Coronary artery (tissue), 2 donors: ENCODE measurements at places on chromosomes 7 and 10.
A peak's percentile ranks its signal among the peaks of the same experiment; 100 is the strongest.

DNA sequence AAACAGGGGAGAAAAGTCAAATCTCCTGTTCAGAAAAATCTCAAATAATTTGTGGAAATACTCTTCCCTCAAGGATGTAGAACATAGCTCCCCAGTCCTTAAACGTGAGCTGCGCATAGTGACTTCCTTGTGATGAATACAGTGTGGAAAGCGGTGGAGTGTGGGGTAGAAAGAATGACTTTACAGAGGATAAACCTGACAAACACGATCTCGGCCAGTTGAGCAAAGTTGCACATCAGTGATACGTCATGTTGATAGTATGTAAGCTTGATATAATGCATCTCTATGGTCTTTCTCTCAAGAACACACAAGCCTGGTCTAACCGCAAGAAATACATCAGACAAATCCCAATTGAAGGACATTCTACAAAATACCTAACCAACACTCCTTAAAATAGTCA, 32.0 kb upstream of the ZCCHC24 start:
- DNase-seq: no peak

DNA sequence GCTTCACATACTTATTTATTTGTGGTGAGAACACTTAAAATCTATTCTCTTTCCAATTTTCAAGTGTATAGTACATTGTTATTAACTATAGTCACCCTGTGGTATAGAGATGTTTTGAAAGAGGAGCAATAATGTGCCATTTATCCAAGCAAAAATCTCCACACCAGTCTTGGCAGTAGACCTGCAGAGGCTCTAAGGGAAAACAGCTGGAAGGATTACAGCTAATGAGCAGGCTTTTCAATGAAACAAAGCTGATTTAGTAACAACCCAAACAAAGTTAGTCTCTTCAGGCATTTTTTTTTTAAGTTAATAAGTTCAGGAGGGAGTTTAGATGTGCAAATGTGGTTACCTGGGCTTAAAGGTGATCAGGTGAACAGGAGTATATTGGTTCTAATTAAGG, 101.9 kb downstream of the EVX1 start:
- no peak for DNase-seq

GRCh38 chr7:74093671-74094223, 10.1 kb downstream of the LIMK1 start:
- DNase-seq: no peak

GRCh38 chr10:59622320-59623132, 87.1 kb downstream of the SLC16A9 start:
- no peak for DNase-seq

DNA sequence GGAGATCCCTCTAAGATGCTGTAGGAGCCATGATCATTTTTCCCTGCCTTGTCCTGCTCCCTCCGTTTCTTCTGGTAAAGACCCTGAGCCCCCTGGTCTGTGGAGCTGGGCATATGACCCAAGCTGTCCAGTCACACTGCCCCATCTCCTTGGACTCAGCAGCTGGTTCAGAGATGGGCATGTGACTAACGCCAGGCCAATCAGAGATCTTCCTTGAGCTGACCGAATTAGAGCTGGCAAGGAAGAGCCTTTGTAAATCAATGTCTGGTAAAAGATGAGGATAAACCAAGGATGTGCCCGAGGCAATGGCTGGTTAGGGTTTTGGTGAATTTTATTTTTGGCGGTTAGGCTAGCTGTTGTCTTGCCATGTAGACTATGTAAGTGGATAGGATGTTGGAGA, 173.3 kb downstream of the LCOR start:
- no peak for DNase-seq

DNA sequence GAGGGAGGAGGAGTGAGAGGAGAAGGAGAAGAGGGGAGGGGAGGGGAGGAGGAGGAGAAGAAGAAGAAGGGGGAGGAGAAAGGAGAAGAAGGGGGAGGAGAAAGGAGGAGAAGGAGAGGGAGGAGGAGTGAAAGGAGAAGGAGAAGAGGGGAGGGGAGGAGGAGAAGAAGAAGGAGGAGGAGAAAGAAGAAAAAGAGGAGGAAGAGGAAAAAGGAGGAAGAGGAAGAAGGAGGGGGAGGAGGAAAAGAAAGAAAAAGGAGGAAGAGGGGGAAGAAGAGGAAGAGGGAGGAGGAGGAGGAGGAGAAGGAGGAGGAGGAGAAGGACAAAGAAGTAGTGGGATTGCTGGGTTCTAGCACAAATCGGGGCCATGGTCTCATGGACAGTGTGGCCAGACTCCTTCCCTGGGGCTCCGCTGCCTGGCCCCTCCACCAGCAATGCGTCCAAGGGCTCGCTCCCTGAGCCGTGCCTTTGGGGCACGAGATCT, 4.2 kb upstream of the MAFK start:
- DNase-seq: no peak

DNA sequence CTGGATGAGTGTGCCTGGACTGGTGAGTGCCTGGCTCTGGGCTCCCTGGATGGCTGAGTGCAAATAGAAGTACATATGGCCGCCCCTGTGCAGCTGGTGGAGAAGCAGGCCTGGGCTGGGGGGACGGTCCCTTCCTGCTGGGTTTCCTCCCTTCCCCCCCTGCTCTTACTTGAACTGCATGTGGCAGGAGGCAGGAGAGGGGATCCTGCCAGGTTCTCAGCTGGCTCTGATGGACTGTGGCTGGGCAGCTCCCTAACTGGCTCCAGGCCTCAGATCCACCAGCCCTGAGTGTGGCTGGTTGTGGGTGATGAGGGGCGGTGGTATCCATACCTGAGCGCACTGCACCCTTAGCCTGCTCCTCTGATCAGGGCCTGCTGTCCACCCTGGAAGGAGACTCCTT, 26.9 kb downstream of the ADCY1 start:
- DNase-seq: peak; percentile 40

DNA sequence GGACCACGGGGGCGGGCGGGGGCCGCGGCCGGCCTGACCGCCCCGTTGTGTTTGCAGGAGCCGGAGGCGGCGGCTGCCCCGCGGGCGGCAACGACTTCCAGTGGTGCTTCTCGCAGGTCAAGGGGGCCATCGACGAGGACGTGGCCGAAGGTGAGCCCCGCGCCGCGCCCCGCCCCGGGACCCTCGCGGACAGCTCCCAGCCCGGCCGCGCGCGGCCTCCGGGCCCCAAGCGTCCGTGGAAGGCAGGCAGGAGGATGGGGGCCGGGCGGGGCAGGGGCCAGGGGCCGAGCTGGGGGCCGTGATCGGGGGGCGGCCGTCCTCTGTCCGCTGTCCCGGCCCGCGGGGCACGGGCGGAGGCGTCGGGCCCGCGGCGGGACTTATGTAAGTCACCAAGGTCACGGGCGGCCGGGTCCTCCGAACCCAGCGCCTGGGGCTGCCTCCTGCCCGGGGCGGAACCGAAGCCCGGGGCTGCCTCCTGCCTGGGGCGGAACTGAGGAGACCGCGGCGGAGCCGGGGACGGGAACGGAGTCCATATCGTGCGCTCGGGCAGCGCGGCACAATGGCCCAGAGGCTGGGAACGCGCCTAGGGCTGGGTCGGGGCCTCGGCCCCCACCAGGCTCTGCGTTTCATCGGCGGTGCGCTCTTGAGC, 497 bp downstream of the PPP2R2D start:
- DNase-seq: peak; percentile 79

- no peak for DNase-seq
These were observed 140.5 kb downstream of the PKD1L1 start for GRCh38 chr7:47807756-47808155.

DNA sequence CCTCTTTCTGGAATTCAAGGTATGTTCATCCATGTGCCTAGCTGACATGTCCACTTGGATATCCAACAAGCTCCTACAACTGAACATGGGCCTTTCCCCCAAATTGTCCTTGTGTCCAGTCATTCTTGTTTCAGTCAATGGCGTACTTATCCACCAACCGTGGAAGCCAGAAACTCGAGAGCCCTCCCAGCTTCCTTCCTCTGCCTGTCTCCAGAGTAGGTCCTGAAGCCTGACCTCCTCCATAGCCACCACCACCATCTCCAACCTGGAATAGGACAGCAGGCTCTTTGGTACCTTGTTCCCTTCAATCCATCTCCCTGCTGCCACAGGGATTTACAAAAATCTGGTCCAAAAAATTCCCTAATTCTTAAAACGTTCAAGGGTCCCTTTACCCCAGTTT, 305.1 kb downstream of the RPS24 start:
- peak; percentile 8 for DNase-seq

GRCh38 chr10:61063034-61063433, 119.0 kb upstream of the RHOBTB1 start:
- DNase-seq: no peak

DNA sequence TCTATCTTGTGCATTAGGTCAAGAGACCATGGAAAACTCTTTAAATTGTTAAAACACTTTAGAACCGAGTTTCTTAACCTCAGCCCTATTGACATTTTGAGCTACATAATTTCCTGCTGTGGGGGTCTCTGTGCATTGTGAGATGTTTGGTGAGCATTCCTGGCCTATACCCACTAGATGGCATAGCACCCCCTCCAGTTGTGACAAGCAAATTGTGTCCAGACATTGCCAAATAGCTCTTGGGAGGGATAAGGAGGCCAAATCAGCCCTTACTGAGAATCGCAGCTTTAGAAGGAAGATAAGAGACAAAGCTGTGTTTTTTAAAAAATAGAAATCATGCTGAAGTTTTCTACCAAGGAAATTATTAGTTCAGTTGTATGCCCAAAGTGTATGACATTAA, 1158.5 kb upstream of the C7orf33 start:
- no peak for DNase-seq

DNA sequence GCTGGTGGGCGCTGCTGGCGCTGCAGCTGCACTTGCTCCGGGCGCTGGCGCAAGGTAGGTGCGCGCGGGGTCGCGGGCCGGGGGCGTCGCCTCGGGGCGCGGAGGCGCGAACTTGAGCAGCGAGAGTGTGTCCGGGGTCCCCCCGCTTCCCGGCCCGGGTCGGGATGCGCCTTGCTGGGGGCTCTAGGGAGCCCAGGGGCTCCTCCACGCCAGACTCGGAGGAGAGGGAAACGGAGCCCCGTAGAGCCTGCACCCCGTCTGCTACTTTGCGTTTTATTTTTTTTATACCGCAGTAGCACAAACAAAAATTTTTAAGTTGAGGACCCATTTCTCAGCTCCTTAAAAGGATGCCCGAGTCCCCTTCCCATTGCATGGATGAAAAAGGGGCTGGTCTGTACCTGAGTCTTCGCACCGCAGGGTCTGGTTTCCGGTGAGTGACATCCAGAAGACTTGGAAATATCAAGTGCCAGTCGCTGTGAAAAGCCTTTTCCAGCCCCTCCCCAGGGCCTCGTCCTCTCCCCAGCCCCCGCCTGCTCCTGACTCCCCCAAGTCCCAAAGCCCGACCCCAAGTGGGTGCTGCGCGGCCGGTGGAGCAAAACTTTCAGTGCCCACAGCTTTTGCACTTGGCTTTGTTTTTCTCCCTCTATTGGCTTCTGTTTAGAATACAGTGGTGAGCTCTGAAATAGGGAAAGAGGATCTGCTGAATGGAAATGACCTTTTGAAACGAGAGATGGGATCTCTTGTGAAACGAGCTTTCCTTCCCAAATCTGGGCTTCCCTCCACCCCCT, 973 bp downstream of the SDK1 start:
- peak; percentile 76 for DNase-seq

GRCh38 chr7:91348711-91349110, 84.5 kb downstream of the FZD1 start:
- DNase-seq: no peak

DNA sequence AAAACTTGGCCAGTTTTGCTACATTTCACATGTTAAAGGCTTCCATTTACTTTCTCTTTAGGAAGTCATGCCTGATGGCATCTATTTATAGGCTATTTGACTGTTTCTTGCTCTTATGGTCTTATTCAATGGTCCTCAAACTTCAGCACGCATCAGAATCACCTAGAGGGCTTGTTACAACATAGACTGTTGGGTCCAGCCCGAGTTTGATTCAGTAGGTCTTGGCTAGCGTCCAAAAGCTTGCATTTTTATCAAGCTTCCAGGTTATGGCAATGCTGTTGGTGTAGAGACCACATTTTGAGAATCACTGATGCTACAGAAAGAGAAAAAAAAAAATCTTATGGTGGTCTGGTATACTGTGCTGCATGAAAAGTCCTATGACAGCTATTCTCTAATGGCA, 51.9 kb downstream of the MTPN start:
- no peak for DNase-seq

DNA sequence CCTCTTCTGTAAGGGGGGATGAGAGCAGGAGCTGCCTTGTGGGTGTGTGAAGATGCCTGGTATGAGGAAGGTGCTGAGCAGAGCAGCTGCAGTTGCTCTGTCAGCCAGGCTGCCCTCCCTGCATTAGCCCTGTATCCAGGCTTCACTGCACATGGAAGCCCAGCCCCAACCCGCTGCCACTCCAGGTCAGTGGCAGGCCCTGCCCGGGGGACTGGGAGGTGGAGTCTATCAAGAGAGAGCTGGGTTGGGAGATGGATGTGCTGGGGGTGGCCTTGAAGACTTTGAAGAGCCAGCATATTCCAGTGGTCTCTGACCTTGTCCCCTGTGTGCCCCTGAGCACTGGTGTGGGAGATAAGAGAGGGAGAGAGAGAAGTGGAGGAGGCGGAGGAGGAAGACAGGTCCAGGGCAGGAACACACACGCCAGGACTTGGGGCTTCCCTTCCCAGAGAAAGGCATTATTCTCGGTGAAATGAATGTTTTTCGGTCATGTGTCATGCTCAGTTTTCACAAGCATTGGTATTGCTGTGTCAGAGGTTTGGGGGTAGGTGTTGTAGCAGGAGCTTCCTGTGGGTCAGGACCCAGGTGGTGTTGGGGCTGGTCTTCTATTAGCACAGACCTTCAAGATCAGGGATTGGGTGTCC, 2.6 kb downstream of the PPIF start:
- no peak for DNase-seq

- DNase-seq: no peak
These were observed 44.2 kb upstream of the LRRC4 start for GRCh38 chr7:128075242-128076095.

GRCh38 chr10:58985216-58985615, 191.2 kb upstream of the PHYHIPL start:
- DNase-seq: no peak

- peak; percentile 76 for DNase-seq
These were observed 197.6 kb upstream of the ZNF32 start for GRCh38 chr10:43846187-43846680.

- no peak for DNase-seq
These were observed at the start of gene PRF1 for GRCh38 chr10:70602665-70603448. PRF1 (minus strand) TSS chr10:70602741; CDS start chr10:70600902, 1,839 bp downstream.

GRCh38 chr7:64359543-64359942, 45.8 kb downstream of the ZNF736 start:
- no peak for DNase-seq

DNA sequence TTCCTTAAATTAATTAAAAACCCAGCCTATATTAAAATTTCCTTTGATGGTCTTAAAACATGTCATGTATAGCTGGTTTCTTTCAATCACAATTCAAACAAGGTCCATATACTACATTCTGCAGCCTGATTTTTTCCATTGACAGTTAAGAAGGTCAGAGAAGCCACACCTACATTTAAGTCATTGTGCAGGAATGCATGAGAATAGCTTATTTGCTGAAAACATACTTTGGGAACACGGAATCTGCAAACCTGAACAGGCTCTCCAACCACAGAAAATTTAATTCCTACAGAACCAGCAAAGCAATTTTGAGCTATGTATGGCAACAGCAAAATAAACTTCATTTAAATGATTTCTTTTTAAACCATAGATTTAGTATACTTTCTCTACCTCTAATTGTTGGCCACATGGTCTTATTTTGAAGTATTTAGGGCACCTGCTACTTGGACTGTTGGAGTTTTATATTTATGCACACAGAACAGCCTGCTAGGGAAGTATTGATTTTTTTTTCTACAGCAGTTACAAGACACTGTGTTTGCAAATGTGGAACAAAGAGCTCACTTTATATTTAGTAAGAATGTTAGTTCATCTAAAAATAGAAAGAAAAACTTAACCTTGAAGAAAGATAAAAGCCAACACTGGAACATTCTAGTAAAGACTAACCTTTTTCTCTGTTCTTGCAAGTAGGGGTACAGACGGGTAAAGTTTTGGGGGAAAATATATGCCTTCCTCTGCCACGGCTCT, 240.9 kb upstream of the IMMP2L start:
- DNase-seq: no peak
